Effector memory CD4-positive, alpha-beta T cell (primary cell): ENCODE measurements at places on chromosomes 3 and 15.
A peak's percentile ranks its signal among the peaks of the same experiment; 100 is the strongest.

DNA sequence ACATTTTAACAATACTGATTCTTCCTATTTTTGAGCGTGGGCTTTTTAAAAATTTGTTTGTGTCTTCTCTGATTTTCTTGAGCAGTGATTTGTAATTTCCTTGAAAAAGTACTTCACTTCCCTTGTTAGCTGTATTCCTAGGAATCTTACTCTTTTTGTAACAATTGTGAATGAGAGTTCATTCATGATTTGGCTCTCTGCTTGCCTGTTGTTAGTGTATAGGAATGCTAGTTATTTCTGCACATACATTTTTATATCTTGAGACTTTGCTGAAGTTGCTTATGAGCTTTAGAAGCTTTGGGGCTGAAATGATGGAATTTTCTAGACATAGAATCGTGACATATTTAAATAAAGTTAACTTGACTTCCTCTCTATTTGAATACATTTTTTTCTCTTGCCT lies 582.8 kb upstream of the BCHE start:
- no peak overlapping the region for H3K27ac ChIP-seq
- no peak overlapping the region for H3K4me3 ChIP-seq
- DNase-seq, result no peak

DNA sequence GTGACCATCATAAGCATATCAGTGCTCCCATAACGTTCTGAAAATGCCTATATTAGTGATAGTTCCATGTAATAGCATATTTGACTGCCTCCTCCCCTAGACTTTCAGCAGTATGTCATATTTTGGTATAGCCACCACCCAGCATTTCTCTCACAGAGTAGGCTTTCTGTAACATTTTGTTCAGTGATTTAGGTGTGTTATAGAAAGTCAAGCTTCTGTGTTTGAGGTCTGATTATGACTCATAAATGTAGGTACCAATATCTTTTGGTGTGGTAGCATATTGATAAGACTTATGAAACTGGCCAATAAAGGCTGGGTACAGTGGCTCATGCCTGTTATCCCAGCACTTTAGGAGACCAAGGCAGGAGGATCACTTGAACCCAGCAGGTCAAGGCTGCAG lies 34.3 kb upstream of the ZMAT3 start:
- no peak overlapping the region for H3K27ac ChIP-seq
- H3K27me3 ChIP-seq, result no peaks in the 10 kb centered on the region
- H3K4me1 ChIP-seq, result no peaks in the 10 kb centered on the region
- H3K4me3 ChIP-seq, result no peak overlapping the region
- H3K36me3 ChIP-seq, result no peaks in the 10 kb centered on the region

- no peak overlapping the region for H3K4me3 ChIP-seq
- H3K4me1 ChIP-seq, result no peaks in the 10 kb centered on the region
- no peak for DNase-seq
- H3K27me3 ChIP-seq, result no peaks in the 10 kb centered on the region
- H3K36me3 ChIP-seq, result no peaks in the 10 kb centered on the region
- no peak overlapping the region for H3K27ac ChIP-seq
Observed at GRCh38 chr3:73529308-73530021, 95.3 kb downstream of the PDZRN3 start.

- no peaks in the 10 kb centered on the region for H3K4me1 ChIP-seq
- no peak overlapping the region for H3K27ac ChIP-seq
- H3K27me3 ChIP-seq, result no peaks in the 10 kb centered on the region
- no peaks in the 10 kb centered on the region for H3K36me3 ChIP-seq
Observed at GRCh38 chr3:5047764-5048419, 68.7 kb downstream of the BHLHE40 start.

DNA sequence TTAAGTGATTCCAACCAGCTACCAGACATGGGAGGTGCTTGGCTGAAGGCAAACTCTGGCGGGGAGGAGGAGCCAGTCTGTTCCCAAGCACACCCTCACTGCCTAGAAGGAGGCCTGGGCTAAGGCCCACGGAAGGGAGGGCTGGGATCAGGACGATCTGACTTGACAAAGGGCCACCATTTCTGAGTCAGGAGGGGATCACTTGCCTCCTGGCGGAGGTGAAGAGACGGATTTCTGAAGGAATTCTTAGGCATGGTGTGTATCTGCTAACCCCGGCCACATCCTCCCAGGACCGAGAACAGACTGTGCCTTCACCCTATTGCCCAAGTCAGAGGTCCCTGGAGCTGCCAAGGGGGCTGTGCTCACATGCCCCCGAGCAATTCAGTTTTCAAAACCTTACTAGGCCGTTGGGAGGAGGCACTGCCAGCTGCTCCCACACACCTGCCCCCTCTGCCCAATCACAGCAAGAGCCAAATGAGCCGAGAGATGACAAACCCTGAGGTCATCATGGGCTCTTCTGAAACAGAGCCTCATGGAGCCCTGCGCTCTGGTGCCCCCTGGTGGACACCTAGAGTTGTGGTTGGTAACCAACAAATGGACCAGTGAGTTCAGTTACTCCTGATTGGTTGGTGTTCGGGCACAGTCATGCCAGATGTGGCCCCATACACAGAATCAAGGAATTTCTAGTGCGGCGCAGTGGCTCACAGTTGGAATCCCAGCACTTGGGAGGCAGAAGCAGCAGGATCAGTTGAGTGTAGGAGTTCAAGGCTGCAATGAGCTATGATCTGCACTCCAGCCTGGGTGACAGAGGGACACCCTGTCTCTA lies 6.5 kb upstream of the TNK2 start:
- H3K27me3 ChIP-seq, result no peaks in the 10 kb centered on the region
- peak; percentile 88 for DNase-seq
- no peaks in the 10 kb centered on the region for H3K36me3 ChIP-seq
- peaks cover 7% of the 10 kb centered on the region for H3K4me1 ChIP-seq
- H3K4me3 ChIP-seq, result no peak overlapping the region
- no peak overlapping the region for H3K27ac ChIP-seq

DNA sequence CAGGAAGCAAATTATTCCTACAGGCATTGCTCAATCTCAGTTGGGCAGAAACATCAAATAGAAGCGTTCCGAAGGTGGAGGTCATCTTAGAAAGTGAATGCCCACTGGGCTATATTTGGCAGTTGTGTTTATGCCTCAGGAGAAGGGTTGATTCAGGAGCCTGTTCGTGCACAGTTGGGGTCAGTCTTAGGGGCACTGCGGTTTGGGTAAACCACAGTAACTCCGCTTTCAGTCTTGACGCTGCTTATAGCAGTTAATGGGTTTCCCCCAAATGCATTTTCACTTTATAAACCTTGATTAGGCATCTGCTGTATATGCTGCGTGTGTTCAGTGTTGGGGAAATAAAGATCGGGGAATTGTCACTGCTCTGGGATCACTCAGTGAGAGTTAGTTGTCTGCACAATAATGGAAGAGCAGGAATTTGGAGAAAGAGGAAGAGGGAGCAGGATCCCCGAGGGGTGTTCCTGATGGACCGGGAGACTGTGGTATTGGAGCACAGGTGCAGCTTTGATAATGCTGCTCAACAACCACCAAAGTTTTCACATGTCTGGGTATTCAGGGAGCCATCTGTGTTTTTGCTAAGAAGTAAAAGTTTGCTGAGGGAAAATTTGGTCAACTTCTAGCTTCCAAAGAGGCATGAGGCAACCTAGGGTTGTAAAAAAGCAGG lies 124.3 kb upstream of the EIF1B start:
- no peak for DNase-seq
- H3K36me3 ChIP-seq, result no peaks in the 10 kb centered on the region
- H3K4me3 ChIP-seq, result no peak overlapping the region
- H3K4me1 ChIP-seq, result no peaks in the 10 kb centered on the region

DNA sequence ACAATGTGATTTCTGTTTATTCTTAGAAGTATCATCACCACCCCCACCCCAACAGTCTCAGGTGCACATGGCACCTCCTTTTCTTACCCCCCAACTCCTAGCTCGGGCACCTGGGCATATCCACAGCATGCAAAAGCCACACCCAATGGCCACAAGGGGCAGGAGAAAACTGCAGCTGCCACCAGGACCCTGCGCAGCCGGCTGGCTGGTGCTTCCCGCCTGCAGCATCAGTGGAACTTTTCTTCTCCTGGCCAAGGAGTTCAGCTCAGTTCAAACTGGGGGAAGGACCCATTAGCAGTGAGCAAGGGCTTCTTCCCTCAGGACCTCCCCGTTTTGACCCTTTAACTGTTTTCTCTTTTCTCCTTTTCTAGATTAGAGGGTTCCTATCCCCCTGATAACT lies 44.8 kb downstream of the TM4SF18 start:
- no peaks in the 10 kb centered on the region for H3K36me3 ChIP-seq
- H3K4me3 ChIP-seq, result no peak overlapping the region
- H3K4me1 ChIP-seq, result no peaks in the 10 kb centered on the region
- H3K27ac ChIP-seq, result no peak overlapping the region
- no peaks in the 10 kb centered on the region for H3K27me3 ChIP-seq
- no peak for DNase-seq

GRCh38 chr3:50226888-50227389 lies 9.1 kb upstream of the GNAI2 start:
- peak overlapping the region; percentile 75 for H3K4me3 ChIP-seq
- no peaks in the 10 kb centered on the region for H3K36me3 ChIP-seq
- peak; percentile 10 for DNase-seq
- H3K4me1 ChIP-seq, result peaks cover 15% of the 10 kb centered on the region
- no peaks in the 10 kb centered on the region for H3K27me3 ChIP-seq
